CD4-positive, alpha-beta T cell treated with Interleukin-6 at 100 ng/mL for 8 hours (primary cell): ENCODE measurements at places on chromosomes 7 and 10.

DNA sequence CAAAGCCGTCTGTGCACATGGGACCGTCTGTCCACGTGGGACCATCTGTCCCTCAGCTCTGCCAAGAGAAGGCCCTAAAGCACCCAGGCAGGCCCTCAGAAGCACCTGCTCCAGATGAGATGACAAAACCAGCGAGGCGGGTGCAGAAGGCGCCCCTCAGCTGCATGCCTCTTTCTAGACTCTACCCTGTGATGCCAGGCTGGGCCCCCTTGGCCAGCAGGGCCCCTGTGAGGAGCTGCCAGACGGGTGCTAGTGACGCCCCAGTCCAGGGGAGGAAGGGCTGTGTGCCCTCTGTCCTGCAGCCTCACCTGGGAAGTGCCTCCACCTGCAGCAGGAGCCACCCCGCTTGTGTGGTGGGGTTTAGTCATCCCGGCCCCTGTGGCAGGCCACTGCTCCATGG lies 309.2 kb upstream of the SHH start:
- DNase-seq: no peak

DNA sequence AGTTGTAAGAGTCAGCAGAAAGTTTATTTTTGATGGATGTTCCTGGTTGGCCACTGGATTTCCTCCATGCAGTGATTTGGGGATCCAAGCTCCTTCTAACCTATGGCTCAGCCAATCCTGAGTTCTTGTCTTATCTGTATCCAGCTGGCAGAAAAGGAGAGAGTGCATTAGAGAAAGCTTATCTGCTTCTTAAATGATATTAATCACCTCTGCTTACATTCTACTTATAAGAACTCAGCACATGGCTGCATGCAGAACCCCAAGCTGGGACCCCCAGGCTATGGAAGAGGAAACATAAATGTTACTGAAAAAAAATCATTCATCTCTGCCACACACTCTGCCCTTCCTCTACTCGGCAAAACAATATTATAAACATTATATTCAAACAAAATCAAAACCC lies 739.8 kb upstream of the AUTS2 start:
- DNase-seq: no peak

- no peak for DNase-seq
Observed at GRCh38 chr10:5662708-5663579, 3.5 kb downstream of the ASB13 start.

DNA sequence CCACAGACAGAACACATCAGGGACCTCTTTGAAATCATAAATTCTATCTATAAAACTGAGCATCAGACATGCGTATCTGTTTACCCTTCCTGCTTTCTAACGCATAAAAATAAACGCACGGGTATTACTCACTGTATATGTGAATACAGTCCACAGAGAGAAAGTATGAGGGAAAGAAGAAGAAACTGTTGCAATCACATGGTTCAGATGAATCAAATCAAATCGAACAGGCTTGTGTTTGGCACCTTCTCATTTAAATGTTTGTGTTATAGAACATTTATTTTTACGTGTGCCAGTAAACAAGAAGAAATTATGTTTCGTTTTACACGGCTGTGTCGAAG lies 322.0 kb downstream of the FRMD4A start:
- DNase-seq: no peak

- DNase-seq: no peak
Observed at GRCh38 chr7:150903606-150904005, 51.3 kb downstream of the AOC1 start.

- no peak for DNase-seq
Observed at GRCh38 chr7:93194386-93194785, 31.9 kb downstream of the HEPACAM2 start.

- no peak for DNase-seq
Observed at GRCh38 chr7:124881981-124882380, 47.6 kb downstream of the POT1 start.

DNA sequence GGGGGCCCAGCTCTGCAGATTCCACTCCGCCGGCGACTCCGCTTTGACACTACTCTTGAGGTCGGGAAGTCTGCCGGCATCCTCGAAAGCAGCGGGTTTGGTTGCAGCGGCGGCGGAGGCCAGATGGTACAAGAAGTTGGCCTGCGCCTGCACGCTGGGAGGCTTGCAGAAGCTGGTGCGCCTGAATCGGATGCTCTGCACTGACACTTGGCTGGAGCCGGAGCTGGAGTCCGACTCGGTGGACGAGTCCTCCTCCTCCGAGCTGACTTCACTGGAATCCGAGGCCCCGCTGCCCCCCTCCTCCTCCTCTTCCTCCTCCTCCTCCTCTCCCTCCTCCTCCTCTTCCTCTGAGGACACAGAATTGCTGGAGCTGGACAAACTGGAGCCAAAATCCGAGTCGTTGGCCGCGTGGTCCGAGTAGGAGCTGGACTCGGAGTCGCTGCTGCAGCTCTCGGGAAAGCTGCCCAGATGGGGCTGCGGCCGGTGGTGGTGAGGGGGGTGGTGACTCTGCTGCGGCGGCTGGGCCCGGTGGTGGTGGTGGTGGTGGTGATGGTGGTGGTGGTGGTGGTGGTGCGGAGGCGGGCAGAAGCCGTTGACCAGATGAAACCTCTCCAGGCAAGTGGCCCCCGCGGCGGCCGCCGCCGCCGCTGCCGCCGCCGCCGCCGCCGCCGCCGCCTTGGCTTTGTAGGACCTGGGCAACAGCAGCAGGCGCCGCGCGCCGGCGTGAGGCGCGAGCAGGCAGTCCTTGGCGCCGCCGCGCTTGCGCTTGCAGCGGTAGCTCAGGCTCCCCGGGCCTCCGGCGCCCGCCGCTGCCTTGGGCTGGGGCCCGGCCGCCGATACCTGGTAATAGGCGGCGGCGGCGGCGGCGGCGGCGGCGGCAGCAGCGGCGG lies 9.0 kb downstream of the SKIDA1 start:
- no peak for DNase-seq

- no peak for DNase-seq
Observed at GRCh38 chr10:132926777-132927650, 15.4 kb downstream of the CFAP46 start.

GRCh38 chr7:66099551-66100407 lies 14.9 kb upstream of the CRCP start:
- peak; percentile 35 for DNase-seq

DNA sequence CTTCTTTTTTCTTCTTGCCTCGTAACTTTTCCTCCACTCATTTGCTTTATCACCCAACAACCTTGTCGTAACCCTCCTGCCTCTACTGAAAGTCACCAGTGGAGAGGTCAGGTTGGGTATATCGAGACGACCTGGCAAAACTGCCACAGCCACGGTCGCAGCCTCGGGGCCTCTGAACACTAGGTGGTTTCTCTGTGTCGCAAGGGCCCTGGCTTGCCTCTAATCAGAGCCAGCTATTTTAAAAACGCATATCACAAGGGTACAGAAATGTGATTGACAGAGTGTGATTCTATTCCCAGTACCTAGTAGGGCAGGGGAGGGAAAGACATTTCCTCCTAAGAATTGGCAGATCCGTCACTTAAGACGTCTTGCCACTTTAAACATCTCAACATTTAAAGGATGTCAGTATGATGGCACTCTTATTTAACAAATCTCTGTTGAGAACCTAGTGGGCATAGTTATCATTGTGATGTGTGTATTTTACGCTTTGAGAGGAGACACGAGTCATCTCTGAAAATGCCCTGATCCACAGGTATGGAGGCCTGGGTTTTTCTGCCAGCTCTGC lies 197.5 kb downstream of the ARHGAP21 start:
- no peak for DNase-seq

DNA sequence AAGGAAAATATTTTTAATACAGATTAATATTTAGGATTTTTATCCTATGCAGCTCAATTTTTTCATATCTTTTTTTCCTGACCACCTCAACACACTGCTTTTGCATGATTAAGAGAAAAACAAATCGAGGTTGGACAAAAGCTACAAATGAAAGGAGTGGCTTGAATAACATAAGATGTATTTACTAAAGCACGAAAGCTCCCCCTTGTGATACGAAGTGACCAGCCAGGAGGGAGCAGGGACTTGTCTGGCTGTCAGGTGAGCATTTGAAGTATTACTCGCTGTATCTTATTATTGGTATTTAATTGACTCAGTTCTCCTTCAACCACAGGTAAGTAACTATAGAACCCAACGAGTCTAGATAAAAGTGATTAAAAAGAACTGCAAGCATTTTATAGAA lies 265.2 kb upstream of the PHF14 start:
- DNase-seq: no peak

DNA sequence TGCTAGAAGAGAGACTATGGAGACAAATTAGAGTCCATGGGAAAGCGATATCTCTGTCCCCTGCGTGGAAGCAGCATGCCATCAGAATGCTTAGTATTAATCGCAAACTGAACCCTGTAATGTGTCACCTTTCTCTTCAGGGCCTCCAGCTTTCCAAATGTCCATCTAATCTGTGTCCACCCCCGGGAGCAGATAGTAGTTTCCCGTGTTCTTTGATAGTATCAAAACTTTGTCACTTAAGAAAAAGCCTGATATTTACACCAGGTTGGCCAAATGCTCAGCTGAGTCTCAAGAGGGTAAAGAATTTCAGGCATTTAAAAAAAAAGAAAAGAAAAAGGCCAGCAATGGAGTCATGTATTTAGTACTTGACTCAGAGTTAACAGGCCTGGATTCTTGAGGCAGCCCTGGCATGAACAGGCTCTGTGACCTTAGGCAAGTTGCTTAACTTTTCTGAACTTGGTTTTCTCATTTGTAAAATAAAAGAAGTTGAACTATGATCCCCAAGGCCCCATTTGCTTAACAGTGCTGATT lies 10.4 kb upstream of the GSAP start:
- DNase-seq: no peak

DNA sequence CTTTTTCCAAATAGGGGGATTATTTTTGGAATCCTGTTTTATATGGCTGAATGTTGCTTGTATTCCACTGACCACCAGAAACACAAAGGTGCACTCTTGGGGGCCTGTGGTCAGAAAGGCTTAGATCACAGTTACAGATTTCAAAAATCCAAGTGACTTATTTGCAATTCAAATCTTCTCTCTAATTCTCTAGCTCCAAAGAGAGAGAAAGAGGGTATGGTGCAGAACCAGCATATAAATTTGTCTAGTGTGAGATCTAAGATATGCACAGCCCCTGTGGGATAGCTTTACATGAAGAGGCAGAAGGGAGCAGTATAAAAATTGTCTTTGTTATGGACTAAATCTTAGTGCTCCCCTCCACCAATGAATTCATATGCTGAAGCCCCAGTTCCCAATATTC lies 1121.7 kb upstream of the CELF2 start:
- no peak for DNase-seq

GRCh38 chr10:63206997-63207811 lies 74.1 kb downstream of the NRBF2 start:
- peak; percentile 5 for DNase-seq

DNA sequence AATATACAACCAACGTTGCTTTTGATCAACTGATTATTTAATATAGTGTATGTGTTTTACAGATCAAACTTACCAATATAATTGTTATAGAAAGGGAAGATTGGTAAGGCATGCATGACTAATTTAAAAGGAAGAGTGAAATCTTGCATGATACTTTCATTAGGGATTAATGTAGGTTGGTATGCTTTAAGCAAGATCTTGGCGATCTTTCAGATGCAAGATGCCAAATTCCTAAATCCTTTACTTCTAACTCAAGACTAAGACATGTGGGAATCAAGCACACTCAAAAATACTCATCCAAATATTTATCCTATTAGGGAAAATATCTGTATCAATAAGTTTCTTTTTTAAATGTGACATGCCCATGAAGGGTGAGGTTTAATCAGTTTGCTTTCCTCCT lies 321.4 kb upstream of the MEOX2 start:
- no peak for DNase-seq

- DNase-seq: no peak
Observed at GRCh38 chr10:63227207-63227895, 94.2 kb downstream of the NRBF2 start.

DNA sequence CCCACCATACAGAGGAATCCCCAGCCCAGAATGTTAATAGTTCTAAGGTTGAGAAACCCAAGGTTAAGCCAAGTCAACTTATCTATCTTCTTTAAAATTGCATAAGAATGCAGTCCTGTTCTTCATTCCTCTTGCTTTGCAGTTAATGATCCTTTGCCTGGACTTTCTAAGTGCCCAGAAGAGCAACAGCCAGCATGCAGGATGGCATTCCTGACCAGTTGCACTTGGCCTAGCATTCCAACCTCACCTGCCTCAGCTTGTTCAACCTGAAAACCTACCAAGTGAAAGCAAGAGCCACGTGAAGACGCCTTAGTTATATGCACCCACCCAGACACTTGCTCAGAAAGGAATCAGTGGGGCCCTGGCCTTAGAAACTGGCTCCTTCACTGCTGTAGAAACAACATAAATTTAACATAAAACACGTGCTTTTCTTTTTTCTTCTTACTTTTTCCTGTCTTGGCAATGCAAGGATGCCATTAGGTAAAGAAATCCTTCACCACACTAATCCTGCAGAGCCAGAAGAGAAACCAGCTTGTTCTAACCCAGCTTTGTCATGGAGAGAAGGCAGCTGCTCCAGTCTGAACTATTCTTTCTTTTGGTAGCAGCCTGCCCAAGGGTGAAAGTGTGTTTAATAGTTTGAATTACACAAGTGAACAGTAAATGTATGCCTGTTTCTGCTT lies 25.0 kb downstream of the EGFR start:
- no peak for DNase-seq

DNA sequence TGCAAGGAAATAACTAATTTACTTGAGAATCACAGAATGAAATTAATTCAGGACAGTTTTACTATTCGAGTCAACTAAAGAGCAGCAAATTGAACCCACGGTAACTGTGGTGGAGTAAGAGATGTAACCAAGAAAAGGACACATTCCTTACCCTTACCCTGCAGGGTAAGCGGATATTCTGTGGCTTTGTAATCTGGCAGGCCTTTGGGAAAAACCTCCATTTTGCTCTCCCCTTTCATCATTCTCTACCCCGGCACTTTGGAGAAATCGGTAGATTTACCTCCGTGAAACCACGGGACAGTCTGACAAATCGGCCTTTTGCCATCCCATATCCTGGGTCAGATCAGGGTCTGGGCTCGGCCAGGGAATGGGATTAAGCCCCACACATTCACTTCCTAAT lies 18.4 kb downstream of the RCC1L start:
- no peak for DNase-seq

DNA sequence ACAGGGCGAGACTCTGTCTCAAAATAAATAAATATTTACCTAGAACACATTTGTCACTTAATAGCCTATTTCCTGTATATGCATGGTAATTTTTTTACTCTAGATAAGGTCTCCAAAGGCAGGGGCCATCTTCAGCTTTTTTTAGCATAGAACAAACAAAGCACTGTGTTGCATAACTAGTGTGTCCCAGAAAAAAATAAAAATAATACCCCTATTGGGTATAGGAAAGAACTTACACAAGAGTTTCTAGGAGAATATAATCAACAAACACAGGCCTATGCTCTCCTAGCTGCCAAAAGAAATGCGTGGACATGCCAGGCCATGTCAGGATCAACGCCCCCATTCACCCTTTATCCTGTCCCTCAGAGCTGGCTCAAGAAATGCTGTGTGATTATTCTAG lies 103.6 kb downstream of the PARD3 start:
- DNase-seq: no peak

DNA sequence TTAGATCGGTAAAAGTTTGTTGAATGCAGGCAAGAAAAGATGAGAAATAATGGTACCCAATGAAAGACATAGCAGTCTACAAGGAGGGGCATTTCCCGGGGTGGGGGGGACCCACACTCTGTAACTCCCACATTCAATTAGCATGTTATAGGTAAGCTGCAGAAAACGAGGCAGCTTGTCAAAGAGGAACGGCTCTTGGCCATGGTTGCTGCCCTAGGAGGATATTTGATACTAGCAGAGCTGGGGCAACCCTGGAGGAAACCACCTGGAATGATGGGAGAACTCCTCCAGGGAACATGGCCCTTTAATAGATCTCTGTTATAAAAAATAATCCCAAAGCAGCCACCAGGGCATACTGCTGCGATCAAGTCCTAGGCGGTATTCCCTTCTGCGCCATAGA lies 98.5 kb downstream of the EGFR start:
- DNase-seq: no peak

- DNase-seq: no peak
Observed at GRCh38 chr10:124386186-124387077, 32.3 kb downstream of the OAT start.
